ENCODE measurements at places on chromosomes 2 and 18.

GRCh38 chr18:36560187-36560586 is 262.7 kb downstream of the FHOD3 start:
- DNase-seq: no peak

DNA sequence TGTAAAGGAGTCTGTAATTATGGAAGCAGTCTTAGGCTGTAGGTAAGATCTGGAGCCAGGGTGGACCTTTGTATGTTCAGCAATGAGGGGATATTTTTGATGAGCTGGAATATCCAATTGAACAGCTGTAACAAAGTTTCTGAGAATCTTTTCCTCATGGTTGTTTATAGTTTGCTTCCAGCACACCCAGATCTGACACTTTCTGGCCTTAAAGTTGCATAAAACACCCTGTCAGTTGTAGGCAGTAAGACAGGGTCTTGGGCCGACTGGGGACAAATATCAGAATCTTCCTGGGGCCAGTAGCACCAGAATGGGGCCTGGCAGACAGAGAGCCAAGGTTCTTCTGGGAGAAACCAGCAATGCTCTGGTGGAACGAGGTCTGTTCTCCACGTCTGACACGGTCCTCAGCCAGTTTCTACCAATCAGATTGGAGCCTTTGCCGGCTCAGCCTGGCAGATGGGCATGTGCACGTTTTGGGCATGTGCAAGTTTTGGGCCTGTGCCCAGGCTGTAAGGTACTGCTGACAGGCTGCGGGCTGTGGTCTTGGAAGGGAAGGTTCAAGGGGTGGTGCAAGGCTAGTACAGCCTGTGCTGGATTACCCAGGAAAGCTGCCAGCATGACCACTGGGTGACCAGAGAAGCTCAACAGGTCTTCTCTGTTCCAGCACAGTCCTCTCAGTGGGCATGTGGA is 89.8 kb downstream of the PRKCE start:
- no peak for DNase-seq

GRCh38 chr2:168632709-168633121 is 169.7 kb upstream of the NOSTRIN start:
- DNase-seq: no peak

- DNase-seq: no peak
These were observed 426.1 kb upstream of the FAM98A start for GRCh38 chr2:34025196-34025595.

- DNase-seq: no peak
These were observed 324.2 kb downstream of the LNPK start for GRCh38 chr2:175677880-175678279.

DNA sequence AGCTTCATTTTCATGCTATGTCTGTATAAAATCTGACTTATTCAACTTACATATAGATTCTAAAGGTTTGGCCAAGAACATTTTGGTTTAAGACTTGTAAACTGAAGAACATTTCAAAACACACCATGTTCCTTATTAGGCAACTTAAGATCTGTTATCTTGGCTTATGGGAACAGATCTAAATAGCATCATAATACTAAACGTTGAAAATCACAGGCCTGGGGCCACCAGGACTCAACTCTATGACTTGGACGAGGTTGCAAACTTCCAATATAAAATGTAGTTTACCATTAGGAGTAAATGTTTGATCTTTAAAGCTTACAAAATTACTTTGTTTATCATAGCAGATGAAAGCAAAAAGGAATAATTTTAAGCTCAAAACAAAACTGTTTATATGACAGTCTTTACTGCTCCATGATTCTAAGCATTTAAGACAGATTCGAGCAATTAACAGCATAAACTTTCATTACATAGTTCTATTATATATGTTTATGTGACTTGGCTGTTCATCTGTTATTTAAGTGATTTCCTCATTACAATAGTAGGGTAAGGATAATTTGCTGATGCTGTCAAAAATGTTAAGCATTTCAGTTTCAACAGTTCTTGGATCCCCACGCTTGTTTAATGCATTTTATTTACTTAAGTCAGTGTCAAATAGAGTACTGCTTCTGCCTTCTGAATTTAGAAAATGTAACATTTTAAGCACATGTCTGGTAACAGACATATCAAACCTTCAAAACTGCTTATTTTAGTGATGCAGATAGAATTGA is 8.3 kb downstream of the TCF4 start:
- no peak for DNase-seq

- peak; percentile 21 for DNase-seq
These were observed 659 bp downstream of the ZNF142 start for GRCh38 chr2:218658671-218659257.

GRCh38 chr2:187549193-187549592 is 5.0 kb downstream of the TFPI start:
- no peak for DNase-seq

DNA sequence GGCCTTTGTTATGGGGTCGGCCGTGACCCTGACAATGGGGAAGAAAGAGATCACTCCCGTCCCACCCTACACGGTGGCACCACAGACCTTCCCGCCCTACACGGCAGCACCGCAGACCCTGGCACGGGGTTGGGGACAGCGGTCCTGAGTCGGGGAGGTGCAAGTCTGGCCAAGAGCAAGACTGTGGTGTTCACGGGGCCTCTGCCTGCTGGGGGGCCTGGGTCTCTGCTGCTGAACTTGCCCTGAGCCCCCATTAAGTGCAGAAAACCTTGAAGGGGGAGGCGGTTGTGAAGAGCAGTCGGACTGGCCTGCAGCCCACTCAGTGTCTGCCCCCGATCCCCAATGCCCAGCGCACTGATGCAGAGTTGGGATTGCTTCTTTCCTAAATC is 75.9 kb downstream of the SLC66A2 start:
- DNase-seq: no peak
